Activated gamma-delta T cell (primary cell): ENCODE measurements at places on chromosomes 1 and 21.

DNA sequence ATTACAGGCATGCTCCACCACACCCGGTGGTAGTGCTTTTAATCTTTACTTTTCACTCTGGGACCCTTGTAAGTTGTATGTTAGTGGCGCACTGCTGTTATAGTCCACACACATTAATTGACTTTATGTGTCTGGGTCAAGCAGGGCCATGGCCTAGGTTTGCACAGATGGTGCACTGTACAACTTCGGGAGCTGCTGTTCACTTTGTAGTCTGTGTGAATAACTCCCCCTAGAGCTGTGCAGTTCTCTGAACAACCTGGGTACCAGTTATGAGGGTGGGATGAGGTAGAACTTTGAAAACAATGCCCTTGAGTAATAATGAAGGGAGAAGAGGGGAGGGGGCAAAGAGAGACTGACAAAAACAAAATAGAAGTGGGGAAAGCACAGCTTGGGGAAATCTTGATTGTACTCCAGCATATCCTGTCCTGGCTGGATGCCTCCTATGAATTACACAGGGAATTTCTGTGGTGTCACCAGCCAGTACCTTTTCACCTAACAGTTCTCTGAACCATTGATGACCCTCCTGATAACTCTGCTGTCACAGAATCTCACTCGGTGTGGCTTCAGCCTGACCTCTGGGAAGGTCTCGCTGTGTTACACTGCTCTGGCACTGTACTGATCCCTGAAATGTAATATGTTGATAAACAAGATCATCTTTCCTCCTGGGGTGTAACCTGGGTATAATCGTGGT is 2.2 kb downstream of the PTGFRN start:
- no peak for DNase-seq

DNA sequence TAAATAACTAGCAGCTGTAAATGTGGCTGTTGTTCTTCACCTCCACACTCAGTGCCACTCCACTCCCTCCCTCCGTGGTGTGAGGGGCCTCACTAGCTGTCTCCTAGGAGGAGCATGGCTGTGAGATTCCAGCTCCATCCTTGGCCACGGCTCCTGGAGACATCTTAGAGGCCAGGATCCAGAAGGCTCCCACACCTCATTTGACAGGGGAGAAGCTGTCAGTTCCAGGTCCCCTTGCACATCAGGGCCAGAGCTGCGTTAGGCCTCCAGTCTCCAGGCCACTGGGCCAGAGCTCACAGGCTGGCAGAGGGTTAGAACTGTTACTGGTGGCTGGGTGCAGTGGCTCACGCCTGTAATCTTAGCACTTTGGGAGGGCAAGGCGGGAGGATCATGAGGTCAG is 15.0 kb downstream of the PCSK9 start:
- no peak for DNase-seq

- DNase-seq, result no peak
Observed at GRCh38 chr1:221099747-221100595, 220.7 kb downstream of the HLX start.

- no peak for DNase-seq
Observed at GRCh38 chr1:9196129-9197040, 38.2 kb upstream of the H6PD start.

DNA sequence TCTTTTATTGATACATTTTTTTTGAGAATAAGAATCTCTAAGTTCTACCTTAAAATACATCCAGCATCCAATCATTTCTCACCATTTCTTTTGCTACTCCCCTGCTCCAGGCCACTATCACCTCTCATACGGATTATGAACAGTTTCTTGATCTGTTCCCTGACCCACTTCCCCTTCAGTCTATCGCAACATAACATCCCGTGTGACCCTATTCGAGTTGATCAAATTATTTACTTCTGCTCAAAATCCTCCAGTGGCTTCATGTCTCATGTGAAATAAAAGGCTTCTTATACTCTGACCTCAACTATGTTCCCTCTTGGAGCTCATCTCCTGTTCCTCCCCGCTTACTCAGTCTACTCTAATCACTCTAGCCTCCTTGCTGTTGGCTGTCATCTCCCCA is 5.2 kb downstream of the ALG14 start:
- DNase-seq, result no peak

DNA sequence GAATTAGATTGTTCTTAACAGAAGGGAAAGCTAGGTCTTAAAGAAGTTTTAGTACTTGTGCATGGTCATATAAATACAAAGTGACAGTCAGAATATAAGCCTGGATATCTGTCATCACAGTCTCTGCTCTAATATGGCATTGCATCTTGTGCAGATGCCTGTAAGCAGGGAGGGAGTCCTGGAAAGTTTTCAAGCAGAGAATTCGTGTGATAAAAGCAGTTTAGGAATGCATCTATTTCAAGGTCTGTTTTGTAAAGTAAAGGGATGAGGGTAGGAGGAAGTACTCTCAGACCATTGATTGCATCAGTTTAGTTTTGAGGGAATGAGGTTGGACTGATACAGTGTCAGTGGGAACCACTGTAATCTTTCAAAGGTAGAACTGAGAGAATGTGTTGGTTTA is 30.6 kb downstream of the IARS2 start:
- no peak for DNase-seq
